Kidney (tissue), 22 donors: ENCODE measurements at places on chromosomes 16 and 17.

- no peak for DNase-seq
- no peak overlapping the region for H3K4me3 ChIP-seq
- H3K4me1 ChIP-seq = no peaks in the 10 kb centered on the region
- H3K27me3 ChIP-seq = no peaks in the 10 kb centered on the region
- no peak overlapping the region for H3K27ac ChIP-seq
- no peaks in the 10 kb centered on the region for H3K36me3 ChIP-seq
These were observed 108.9 kb upstream of the GSE1 start for GRCh38 chr16:85504242-85504641.

- peaks cover 29% of the 10 kb centered on the region for H3K36me3 ChIP-seq
- H3K27ac ChIP-seq = no peak overlapping the region
- no peaks in the 10 kb centered on the region for H3K27me3 ChIP-seq
- no peaks in the 10 kb centered on the region for H3K4me1 ChIP-seq
- DNase-seq = no peak
These were observed 44.8 kb downstream of the PRMT7 start for GRCh38 chr16:68355447-68356248.

GRCh38 chr17:9240659-9241370 is 219.5 kb downstream of the NTN1 start:
- peak overlapping the region; percentile 59 for H3K4me3 ChIP-seq
- H3K36me3 ChIP-seq = no peaks in the 10 kb centered on the region
- peak overlapping the region; percentile 84 for H3K27ac ChIP-seq
- H3K27me3 ChIP-seq = no peaks in the 10 kb centered on the region
- no peaks in the 10 kb centered on the region for H3K4me1 ChIP-seq

- DNase-seq = peak; percentile 49
- no peaks in the 10 kb centered on the region for H3K4me1 ChIP-seq
- H3K36me3 ChIP-seq = no peaks in the 10 kb centered on the region
These were observed 295.3 kb upstream of the PMFBP1 start for GRCh38 chr16:72467157-72467759.

DNA sequence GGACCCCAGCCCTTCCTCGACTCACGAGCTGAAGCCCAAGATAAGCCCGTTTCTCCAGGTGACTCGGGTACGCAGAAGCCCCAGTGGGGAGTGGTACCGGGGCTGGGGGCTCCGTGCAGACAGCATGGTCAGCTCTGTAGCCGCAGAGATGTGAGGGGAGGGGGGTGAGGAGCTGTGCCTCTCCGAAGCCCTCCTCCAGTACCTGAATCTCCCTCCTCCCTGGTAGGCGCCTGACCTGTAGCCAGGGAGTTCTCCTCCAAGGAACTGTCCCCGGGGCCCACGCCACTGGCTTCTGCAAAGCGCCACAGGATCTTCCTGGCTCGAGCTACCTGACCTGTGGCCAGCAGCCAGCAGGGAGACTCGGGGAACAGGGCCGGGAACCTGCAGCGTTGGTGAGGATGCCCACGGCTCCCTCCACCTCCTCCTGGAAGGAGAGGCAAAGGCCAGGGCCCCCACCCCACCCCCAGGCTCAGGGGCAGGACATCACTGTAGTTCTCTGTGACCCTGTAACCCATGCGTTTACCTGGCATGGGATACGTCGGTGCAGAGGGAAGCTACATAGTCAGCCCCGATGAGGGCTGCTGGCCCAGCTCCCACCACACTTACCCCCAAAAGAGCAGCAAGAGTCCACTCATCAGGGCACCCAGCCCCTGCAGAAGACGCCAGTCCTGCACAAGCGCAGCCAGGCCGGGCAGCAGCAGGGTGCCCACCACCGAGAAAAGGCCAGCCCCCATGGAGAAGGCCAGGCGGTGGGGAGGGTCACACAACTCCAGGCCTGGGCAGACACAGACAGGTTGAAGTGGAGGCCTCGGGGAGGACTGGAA is 1.7 kb downstream of the SLC22A31 start:
- H3K4me1 ChIP-seq = no peaks in the 10 kb centered on the region
- DNase-seq = no peak
- H3K4me3 ChIP-seq = no peak overlapping the region
- no peaks in the 10 kb centered on the region for H3K36me3 ChIP-seq
- H3K27me3 ChIP-seq = peaks cover 17% of the 10 kb centered on the region

DNA sequence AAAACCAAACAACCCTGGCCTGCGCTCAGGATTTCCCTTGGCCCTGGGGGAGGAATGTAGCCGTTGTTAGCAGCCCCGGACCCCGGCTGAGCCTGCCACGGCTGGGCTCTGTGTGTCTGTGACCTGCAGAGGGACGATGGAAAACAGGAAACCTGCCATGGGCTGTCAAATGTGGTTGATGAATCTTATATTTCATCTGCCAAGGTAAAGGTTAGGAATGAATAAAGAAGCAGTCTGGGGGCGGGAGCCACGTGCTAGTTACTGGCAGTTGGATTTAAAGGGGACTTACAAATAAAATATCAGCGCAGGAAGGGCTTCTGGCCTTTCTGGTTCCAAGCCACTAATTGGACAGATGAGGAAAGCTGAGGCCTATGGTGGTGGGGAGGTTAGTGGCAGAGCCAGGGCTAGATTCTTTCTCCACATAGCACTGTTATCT is at the start of gene KRT23:
Gene KRT23, minus strand, starts transcription at position 263 of the 436 bp plus-strand sequence. CDS start 1,043 bp downstream, outside the sequence.
- no peak within 1 kb of the TSS for H3K27ac ChIP-seq
- H3K27me3 ChIP-seq = no peaks in the 10 kb centered on the region
- no peak for DNase-seq
- H3K4me3 ChIP-seq = no peak within 1 kb of the TSS
- no peaks in the 10 kb centered on the region for H3K36me3 ChIP-seq
- H3K4me1 ChIP-seq = peaks cover 2% of the 10 kb centered on the region

- no peak overlapping the region for H3K27ac ChIP-seq
- H3K27me3 ChIP-seq = no peaks in the 10 kb centered on the region
- DNase-seq = peak; percentile 66
- no peak overlapping the region for H3K4me3 ChIP-seq
- H3K36me3 ChIP-seq = no peaks in the 10 kb centered on the region
These were observed 10.2 kb downstream of the ENDOV start for GRCh38 chr17:80424878-80425765.

GRCh38 chr17:65130832-65131231 is 6.3 kb upstream of the RGS9 start:
- H3K27me3 ChIP-seq = no peaks in the 10 kb centered on the region
- no peak overlapping the region for H3K4me3 ChIP-seq
- no peaks in the 10 kb centered on the region for H3K4me1 ChIP-seq
- DNase-seq = no peak
- H3K27ac ChIP-seq = no peak overlapping the region
- H3K36me3 ChIP-seq = no peaks in the 10 kb centered on the region

DNA sequence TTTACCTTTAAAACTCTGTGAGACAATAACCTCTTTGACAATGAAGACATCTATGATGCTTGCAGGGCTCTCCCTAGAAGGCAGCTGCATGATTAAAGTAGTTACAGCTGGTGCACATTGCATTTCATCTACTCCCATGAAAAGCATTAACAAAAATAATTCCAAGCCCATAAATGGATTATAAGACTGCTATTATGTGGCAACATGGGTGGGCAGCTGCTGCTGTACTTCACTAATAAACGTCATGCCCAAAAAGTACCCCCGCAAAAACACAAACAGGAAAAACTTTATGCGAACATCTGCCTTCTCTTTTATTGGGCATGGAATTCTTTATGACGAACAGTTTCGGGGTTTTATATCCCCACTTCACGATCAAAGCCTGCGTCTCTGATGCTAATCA is 224.9 kb downstream of the CA10 start:
- no peaks in the 10 kb centered on the region for H3K27me3 ChIP-seq
- H3K4me3 ChIP-seq = no peak overlapping the region
- DNase-seq = no peak
- H3K27ac ChIP-seq = no peak overlapping the region
- no peaks in the 10 kb centered on the region for H3K4me1 ChIP-seq

DNA sequence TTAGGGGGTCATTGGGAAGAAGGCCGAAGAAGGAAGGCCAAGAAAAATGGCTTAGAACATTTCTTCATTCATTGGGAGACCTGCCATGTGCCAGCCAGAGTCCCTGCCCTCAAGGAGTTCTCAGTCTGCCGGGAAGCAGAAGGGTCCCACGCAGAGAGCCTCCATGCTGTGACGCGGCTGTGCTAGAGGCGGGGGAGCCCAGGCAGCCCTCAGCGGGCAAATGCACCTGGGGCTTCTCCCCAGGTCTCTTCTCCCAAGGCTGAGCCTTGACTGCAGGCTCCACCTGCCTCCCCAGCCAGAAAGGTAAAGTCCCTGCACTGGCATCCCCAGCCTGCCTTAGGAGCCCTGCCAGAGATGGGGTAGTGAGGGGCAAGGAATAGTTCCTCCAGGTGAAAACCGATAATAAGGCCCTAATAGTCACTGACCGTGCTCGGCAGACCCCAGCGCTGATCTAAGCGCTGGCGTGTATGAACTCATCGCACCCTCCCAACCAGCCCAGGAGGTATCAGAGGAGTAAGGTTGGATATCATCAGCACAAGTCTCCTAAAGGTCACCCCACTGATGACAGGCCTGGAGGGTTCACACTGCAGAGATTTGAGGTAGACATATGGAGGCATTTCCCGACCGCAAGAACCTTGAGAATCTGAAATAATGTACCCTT is 6.0 kb upstream of the CDR2L start:
- no peak for DNase-seq
- H3K36me3 ChIP-seq = no peaks in the 10 kb centered on the region
- peak overlapping the region; percentile 85 for H3K27ac ChIP-seq
- H3K4me1 ChIP-seq = no peaks in the 10 kb centered on the region
- no peaks in the 10 kb centered on the region for H3K27me3 ChIP-seq
- peak overlapping the region; percentile 74 for H3K4me3 ChIP-seq

DNA sequence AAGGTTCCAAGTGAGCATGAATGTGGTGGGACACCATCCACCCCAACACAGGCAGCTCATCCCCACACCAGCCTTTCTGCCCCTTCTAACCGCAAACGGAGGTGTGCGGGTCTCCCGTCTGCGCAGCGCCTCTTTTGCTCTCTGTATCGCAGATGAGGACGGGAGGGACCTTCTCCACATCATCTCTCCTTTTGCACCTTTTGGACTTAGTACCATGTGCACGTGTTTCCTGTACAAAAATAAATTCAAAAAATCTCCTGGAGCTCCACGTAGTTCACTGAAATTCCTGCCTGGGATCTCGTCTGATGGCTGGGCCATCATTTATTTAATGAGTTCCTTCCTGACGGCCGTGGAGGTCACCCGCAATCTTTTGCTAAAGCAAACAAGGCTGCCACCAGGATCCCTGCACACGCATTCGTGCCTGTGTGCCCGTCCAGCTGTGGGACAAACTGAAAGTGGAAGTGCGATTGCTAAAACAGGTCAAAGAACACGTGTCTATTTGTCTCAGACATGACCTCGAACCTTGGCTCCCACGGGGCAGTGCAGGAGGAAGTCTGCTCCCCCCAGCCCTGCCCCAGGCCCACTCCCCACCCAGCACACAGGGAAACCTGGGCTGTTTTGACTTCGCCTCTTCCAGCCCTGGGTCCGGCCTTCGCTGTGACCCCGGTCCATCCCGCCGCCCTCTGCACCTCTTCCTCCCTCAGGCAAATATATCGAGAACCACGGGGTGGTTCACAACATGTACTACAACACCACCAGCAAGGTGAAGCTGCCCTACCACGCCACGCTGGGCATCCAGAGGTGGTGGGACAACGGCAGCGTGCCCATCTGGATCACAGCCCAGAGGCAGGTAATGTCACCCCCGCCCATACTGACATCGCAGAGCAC is 2.3 kb downstream of the ENPP7 start:
- no peak overlapping the region for H3K27ac ChIP-seq
- H3K4me1 ChIP-seq = no peaks in the 10 kb centered on the region
- peak overlapping the region; percentile 20 for H3K4me3 ChIP-seq
- DNase-seq = no peak
- H3K27me3 ChIP-seq = no peaks in the 10 kb centered on the region

DNA sequence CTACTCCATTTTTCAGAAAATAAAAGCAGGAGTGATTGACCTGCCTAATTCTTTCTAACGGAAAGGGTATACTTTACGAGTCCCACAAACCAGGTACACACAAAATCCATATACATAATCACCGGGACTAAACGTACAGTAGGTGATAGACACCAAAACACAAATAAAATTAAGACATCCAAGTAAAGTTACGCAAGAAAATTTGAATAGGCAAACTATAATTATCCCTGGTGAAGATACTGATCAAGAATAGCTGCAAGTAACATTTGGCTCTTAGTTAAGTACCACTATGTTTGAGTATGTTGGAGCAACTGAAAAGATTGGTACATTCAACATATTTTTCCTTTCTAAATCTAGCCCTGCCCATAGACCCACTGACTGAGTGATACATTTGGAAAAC is 1.7 kb downstream of the HELZ start:
- peaks cover 3% of the 10 kb centered on the region for H3K36me3 ChIP-seq
- no peak overlapping the region for H3K27ac ChIP-seq
- peaks cover 30% of the 10 kb centered on the region for H3K4me1 ChIP-seq

DNA sequence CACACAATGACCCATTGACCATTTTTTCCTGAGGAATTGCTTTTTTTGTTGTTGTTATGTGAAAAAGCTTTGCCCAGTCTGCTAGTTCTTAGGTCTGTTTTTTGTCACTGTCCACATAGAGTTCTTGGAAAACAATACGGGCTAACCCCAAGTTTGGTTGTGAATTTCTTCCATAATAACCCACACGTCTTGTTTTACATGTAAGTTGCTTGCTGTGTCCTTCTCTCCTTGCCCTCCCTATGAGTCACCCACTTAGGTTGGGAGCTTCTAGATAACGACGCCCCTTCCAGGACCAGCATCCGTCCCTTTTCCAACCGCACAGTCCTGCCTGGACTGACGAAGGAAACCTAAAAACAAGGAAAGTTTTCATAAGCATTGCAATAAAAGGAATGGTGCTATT is 175.3 kb upstream of the HS3ST3A1 start:
- H3K4me3 ChIP-seq = no peak overlapping the region
- H3K27ac ChIP-seq = no peak overlapping the region
- DNase-seq = no peak
- H3K4me1 ChIP-seq = no peaks in the 10 kb centered on the region
- no peaks in the 10 kb centered on the region for H3K36me3 ChIP-seq

GRCh38 chr17:60398227-60398959 is 6.5 kb upstream of the USP32 start:
- no peak overlapping the region for H3K4me3 ChIP-seq
- H3K27me3 ChIP-seq = no peaks in the 10 kb centered on the region
- no peak overlapping the region for H3K27ac ChIP-seq

GRCh38 chr16:2795395-2796143 is 2.7 kb upstream of the PRSS41 start:
- H3K27me3 ChIP-seq = no peaks in the 10 kb centered on the region
- no peak for DNase-seq
- no peaks in the 10 kb centered on the region for H3K4me1 ChIP-seq
